Renal pelvis (tissue), 12 donors: ENCODE measurements at places on chromosomes 5 and 9. TPM values are rescaled to one million over a fixed set of nuclear protein-coding genes. Genes with fewer than 3 reads are reported as not detected.
A peak's percentile ranks its signal among the peaks of the same experiment; 100 is the strongest.

DNA sequence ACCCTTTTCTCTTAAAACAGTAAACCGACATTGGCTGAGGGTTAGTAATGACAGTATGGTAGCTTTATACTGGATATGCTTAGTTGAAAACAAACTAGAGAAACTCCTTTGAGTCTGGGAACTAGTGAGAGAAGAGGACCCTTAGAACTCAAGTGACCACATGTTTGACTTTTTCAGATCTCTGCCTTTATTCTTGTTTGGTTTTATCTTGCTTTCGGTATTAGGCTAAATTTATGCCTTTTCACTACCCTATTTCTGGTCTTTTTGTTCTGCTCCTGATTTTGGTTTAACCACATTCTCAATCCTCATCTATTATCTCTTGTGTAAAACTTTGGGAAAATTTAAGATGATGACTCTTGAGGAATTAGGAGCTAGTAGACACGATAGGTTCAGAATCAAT lies 11.0 kb downstream of the SNAPC3 start:
- no peak for DNase-seq

DNA sequence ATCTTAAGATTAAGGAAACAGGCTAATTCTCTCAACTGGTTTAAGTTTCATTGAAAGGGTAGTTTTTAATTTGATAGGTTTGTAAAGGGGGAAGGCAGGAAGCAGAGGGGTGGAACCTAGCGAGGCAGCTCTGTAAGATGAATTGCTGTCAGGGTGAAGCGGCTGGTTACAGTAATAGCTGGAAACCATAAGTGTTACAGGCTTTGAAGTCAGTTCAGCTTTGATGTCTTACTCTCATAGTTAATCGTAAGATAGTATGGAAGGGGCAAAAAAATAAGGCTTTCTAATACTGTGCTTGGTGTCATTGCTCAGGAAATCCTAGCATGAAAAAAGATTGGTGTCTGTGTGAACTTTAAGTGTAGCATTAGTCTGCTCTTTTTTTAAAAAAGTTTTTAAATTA lies 20.3 kb downstream of the POU5F2 start:
- DNase-seq, result no peak

EXD3 gene
- 25.3 TPM for polyA plus RNA-seq

- DNase-seq, result no peak
Measured at GRCh38 chr9:70398145-70398556, 16.3 kb downstream of the KLF9 start.

DNA sequence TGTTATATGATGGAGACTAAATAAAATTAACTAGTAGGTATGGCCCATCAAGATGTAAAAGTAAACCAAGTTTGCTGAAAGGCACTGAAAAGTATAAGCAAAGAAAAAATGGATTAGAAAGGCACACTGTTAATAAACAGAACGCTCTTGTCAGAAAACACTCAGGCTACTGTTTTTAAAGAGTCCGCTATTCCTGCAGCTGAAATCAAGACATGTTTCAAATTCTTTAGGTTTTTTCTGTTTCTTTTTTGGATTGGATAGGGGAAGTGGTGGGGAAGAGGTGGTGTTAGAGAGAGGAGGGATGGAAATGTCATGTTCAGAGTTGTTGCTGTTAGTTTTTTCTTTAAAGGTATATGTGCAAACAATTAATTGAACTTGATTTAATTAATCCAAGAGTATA lies 17.5 kb downstream of the OSTF1 start:
- peak; percentile 10 for DNase-seq
